ENCODE measurements at places on chromosomes 7 and 10.
A peak's percentile ranks its signal among the peaks of the same experiment; 100 is the strongest.

DNA sequence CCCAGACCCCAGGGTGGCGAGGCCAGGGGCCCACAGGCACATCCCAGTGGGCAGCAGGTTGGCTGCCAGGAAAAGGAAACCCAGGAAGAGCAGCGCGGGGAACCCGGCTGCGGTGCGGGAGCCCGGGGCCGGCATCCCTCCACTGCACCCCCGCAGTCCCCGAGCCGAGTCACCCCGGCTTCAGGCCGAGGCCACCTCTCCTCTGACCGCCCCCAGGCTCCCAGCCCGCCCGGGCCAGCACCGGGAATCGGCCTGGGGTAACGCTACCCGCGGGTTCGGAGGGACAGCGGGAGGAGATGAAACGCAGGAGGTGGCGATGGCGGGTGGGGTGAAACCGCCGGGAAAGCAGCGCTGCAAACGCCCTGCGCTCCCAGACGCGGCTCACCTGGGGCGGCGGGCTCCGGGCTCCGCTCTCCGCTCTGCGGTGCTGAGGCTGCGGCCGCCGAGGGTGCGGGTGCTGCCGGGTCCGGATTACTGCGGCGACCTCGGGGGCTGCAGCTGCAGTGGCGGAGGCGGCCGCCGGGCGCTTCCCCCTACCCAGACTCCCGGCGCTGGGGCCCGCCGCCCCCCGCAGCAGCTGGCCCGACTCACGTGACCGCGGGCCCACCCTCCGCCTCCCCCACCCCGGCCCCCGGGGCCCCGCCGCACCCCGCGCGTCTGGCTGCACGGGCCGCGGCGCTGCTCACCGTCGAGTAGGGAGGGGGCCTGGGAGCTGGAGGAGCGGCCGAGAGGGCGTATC lies at the start of gene SCRN1:
Gene SCRN1, minus strand, starts transcription at position 545 of the 739 bp plus-strand sequence. CDS start 20,734 bp downstream, outside the sequence.
- H3K4me3 ChIP-seq: peak within 1 kb of the TSS; percentile 67
- peaks cover 23% of the 10 kb centered on the region for H3K4me1 ChIP-seq
- peak within 1 kb of the TSS; percentile 92 for H3K27ac ChIP-seq
- DNase-seq: peak; percentile 29
- H3K36me3 ChIP-seq: no peaks in the 10 kb centered on the region

GRCh38 chr7:29422829-29423228 lies 140.8 kb upstream of the PRR15 start:
- no peaks in the 10 kb centered on the region for H3K27me3 ChIP-seq
- no peak overlapping the region for H3K27ac ChIP-seq
- no peaks in the 10 kb centered on the region for H3K4me1 ChIP-seq
- H3K36me3 ChIP-seq: no peaks in the 10 kb centered on the region
- no peak overlapping the region for H3K4me3 ChIP-seq

GRCh38 chr7:96167424-96167823 lies 154.5 kb downstream of the SLC25A13 start:
- no peak overlapping the region for H3K4me3 ChIP-seq
- no peak for DNase-seq
- no peaks in the 10 kb centered on the region for H3K27me3 ChIP-seq

DNA sequence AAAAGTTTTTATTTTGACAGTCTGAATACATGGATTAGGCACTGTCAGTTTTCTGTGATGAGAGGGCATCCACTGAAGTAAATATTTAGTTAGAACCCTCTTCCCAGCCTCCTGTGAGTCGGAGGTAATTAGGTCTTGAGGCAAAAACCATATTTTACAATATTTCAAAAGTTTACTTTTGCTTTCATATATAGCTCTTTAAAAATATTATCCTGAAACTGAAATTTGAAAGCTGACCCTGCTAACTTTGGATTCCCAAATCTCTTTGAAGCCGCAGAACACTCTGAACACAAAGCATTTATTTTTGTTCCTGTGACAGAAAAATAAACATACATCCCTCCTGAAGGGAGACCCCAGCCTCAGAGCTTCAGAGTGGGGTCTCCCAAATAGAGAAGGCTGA lies 317.4 kb downstream of the KIF20B start:
- no peaks in the 10 kb centered on the region for H3K4me1 ChIP-seq
- H3K27me3 ChIP-seq: no peaks in the 10 kb centered on the region
- H3K4me3 ChIP-seq: no peak overlapping the region
- H3K27ac ChIP-seq: no peak overlapping the region
- no peak for DNase-seq

DNA sequence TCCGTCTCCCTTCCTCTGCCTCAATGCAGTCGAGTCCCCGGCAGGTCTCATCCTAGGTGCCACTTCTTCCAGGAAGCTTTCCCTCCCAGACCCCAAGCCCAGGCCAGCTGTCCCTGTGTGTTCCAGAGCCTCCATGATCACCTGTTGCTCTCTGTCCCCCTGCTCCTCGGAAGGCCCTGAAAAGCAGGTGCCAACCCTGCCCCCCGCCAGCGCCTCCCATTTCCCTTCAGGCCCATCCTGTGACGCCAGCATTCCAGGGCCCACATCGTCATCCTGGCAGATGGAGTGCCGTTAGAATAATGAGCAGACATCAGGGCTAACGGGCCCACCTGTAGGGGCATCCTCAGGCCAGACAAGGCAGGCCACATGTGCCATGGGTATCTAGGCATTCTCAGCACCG lies 253.0 kb upstream of the PPP2R2D start:
- no peaks in the 10 kb centered on the region for H3K36me3 ChIP-seq
- no peaks in the 10 kb centered on the region for H3K27me3 ChIP-seq
- H3K4me3 ChIP-seq: no peak overlapping the region
- H3K4me1 ChIP-seq: peaks cover 18% of the 10 kb centered on the region

DNA sequence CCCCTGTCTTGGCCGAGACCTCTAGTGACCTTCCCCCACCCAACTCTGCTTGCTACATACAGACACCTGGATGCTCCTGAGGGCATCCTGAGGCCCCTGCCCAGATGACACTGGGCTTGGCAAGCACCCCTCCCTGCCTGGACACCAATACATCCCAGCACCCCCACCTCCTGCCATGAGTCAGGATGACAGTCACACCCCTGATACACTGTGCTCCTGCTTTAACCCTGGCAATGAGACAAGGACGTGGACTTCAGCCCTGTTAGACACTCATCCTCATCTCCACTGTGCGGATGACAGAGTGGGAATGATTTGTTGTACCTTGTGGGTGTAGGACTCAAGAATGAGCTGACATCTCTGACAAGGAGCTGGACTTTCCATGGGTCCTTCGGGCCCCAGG lies 186.3 kb upstream of the ADCY1 start:
- DNase-seq: no peak
- no peaks in the 10 kb centered on the region for H3K4me1 ChIP-seq
- H3K4me3 ChIP-seq: no peak overlapping the region
- H3K27me3 ChIP-seq: no peaks in the 10 kb centered on the region
- no peaks in the 10 kb centered on the region for H3K36me3 ChIP-seq

DNA sequence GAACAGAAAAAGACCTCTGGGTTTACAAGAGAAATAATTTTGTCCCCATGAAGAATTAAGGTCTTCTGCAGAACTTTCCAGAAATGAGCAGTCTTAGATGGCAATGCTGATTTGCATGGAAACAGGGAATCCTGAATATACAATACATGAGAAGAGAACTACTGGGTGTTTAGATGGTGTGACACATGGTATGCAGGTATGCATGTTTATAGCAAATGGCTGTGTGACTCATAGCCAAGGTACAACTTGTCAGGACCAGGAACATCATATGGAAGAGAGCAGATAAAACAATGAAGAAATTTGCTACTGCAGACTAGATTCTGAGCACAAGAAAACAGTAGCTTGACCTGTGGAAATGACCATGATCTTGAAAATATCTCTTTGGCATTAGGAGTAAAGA lies 907.8 kb downstream of the GATA3 start:
- DNase-seq: no peak
- no peaks in the 10 kb centered on the region for H3K36me3 ChIP-seq
- H3K4me3 ChIP-seq: no peak overlapping the region
- H3K27ac ChIP-seq: no peak overlapping the region
- no peaks in the 10 kb centered on the region for H3K27me3 ChIP-seq

- no peak overlapping the region for H3K27ac ChIP-seq
- no peaks in the 10 kb centered on the region for H3K4me1 ChIP-seq
- no peak overlapping the region for H3K4me3 ChIP-seq
Measured at GRCh38 chr7:32679192-32679591, 183.9 kb downstream of the AVL9 start.

GRCh38 chr7:122255454-122255853 lies 49.1 kb downstream of the FEZF1 start:
- H3K36me3 ChIP-seq: no peaks in the 10 kb centered on the region
- H3K4me1 ChIP-seq: no peaks in the 10 kb centered on the region
- no peak for DNase-seq

DNA sequence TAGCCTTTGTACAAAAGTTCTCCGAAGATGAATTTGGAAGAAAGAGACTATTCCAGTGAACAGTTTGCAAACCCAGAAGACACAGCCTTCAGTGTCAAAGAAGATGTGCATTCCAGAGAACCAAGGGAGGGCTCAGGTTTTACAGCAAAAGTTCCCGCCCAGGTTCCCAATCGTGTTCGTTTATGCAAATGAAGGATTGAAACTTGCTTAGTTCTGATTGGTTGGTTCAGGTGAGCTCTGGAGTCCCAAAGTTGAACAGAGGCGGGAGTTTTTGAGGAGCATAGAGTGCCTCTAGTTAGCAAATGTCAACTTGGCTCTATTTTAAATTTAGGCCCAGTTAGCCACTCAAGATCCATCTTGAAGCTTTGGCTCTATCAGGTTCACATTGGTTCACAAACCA lies 51.3 kb downstream of the TMEM270 start:
- no peak overlapping the region for H3K4me3 ChIP-seq
- H3K27me3 ChIP-seq: no peaks in the 10 kb centered on the region
- DNase-seq: peak; percentile 18

DNA sequence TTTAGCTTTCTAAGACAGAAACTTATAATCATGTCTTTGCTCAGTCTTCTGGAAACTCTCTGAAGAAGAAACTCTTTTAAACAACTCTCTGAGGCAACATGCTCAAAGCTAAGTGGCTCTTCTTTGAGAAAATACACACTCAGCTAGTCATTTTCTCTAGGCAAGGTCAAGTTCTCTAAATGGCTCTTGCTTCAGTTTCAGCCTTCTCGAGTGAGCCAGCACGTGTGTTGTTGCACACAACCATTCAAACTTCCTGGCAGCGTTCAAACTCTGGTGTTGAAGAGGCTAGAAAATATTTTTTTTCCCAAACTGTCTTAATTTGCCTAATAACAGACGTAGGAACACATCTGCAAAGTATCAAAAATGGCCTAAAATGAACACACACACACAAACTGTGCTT lies 129.1 kb downstream of the THSD7A start:
- H3K36me3 ChIP-seq: no peaks in the 10 kb centered on the region
- H3K4me3 ChIP-seq: no peak overlapping the region
- H3K27me3 ChIP-seq: no peaks in the 10 kb centered on the region
- no peak for DNase-seq
- H3K27ac ChIP-seq: no peak overlapping the region

DNA sequence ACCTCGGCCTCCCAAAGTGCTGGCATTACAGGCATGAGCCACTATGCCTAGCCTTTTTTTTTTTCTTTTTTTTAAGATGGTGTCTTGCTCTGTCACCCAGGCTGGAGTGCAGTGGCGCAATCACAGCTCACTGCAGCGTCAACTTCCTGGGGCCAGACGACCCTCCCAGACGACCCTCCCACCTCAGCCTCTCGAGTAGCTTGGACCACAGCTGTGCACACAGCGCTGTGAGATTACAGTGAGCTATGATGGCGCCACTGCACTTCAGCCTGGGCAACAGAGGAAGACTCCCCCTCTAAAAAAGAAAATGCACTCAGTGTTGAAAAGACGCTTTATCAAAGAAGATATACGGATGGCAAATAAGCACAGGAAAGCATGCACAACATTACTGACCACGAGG lies 16.5 kb upstream of the WIPI2 start:
- no peak overlapping the region for H3K27ac ChIP-seq
- no peak overlapping the region for H3K4me3 ChIP-seq
- no peaks in the 10 kb centered on the region for H3K36me3 ChIP-seq
- H3K27me3 ChIP-seq: no peaks in the 10 kb centered on the region
- H3K4me1 ChIP-seq: peaks cover 9% of the 10 kb centered on the region

- H3K27me3 ChIP-seq: peaks cover 42% of the 10 kb centered on the region
- H3K4me3 ChIP-seq: no peak overlapping the region
- no peak for DNase-seq
- H3K4me1 ChIP-seq: no peaks in the 10 kb centered on the region
- H3K27ac ChIP-seq: no peak overlapping the region
Measured at GRCh38 chr10:133209641-133210040, 20.4 kb upstream of the UTF1 start.

- peak overlapping the region; percentile 88 for H3K27ac ChIP-seq
- peaks cover 56% of the 10 kb centered on the region for H3K4me1 ChIP-seq
- no peaks in the 10 kb centered on the region for H3K36me3 ChIP-seq
- no peaks in the 10 kb centered on the region for H3K27me3 ChIP-seq
Measured at GRCh38 chr10:119541459-119542356, 811 bp downstream of the RGS10 start.

- DNase-seq: no peak
- no peaks in the 10 kb centered on the region for H3K27me3 ChIP-seq
- H3K4me3 ChIP-seq: no peak overlapping the region
Measured at GRCh38 chr7:36651404-36651803, 72.9 kb downstream of the AOAH start.

DNA sequence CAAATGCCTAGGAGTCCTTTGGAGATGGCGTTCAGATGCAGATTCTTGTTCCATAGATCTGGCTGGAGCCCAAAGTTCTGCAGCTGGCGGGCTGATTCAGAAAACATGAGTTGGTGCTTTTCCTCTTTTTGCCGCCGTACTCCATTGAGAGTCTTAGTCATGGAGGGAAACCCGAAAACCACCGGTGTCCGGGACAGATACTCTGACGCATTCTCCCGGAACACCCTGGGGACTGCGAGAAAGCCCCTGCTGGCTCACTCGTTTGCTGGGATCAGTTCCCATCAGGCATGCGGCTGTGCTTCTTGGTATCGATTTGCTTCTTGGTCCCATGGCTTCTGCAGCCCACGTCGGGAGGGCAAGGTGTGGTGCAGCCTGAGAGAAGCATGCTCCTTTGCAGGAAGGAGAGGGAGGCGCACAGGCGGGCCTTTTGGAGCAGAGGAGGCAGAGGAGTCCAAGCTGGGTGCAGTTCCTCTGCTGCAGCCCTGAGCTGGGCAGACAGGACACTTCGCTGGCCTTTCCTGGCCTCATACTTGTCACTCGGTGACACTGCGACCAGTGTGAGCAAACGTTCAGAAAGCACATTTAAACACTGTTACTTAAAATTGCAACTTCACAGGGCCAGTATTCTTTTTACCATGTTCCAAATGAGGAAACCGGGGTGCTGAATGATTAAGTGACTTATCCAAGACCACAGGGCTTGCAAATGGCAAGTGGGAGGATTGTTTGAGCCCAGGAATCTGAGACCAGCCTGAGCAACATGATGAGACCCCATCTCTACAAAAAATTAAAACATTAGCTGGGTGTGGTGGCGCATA lies 30.6 kb upstream of the PFKFB3 start:
- DNase-seq: peak; percentile 56
- H3K4me1 ChIP-seq: peaks cover 90% of the 10 kb centered on the region
- H3K27me3 ChIP-seq: no peaks in the 10 kb centered on the region
- H3K4me3 ChIP-seq: no peak overlapping the region
- no peaks in the 10 kb centered on the region for H3K36me3 ChIP-seq

GRCh38 chr7:46741938-46742540 lies 821.0 kb upstream of the IGFBP3 start:
- H3K4me3 ChIP-seq: no peak overlapping the region
- no peaks in the 10 kb centered on the region for H3K27me3 ChIP-seq
- no peaks in the 10 kb centered on the region for H3K4me1 ChIP-seq
- no peak for DNase-seq
- H3K36me3 ChIP-seq: no peaks in the 10 kb centered on the region

GRCh38 chr10:71849461-71849908 lies 1.6 kb downstream of the PSAP start:
- no peaks in the 10 kb centered on the region for H3K27me3 ChIP-seq
- DNase-seq: no peak
- H3K4me3 ChIP-seq: peak overlapping the region; percentile 67
- H3K36me3 ChIP-seq: no peaks in the 10 kb centered on the region
- H3K27ac ChIP-seq: no peak overlapping the region

GRCh38 chr7:76193883-76194282 lies 7.8 kb upstream of the SRRM3 start:
- no peaks in the 10 kb centered on the region for H3K4me1 ChIP-seq
- H3K27ac ChIP-seq: no peak overlapping the region
- H3K4me3 ChIP-seq: no peak overlapping the region
- peak; percentile 31 for DNase-seq
- no peaks in the 10 kb centered on the region for H3K36me3 ChIP-seq

Measured in stomach (tissue), 19 donors.